ENCODE measurements at places on chromosomes 1 and 21.

GRCh38 chr1:45769261-45769932 is 18.9 kb upstream of the IPP start:
- DNase-seq, result no peak

- no peak for DNase-seq
These were observed at the start of gene RHBDL2 for GRCh38 chr1:38941527-38942019. TSS of gene RHBDL2 (minus strand) at chr1:38941830. CDS start at chr1:38919212, 22,618 bp downstream.

- DNase-seq, result no peak
These were observed 3.6 kb upstream of the PLEKHG5 start for GRCh38 chr1:6495041-6495441.

- DNase-seq, result no peak
These were observed 37.3 kb upstream of the ZC3H12A start for GRCh38 chr1:37437087-37437486.

DNA sequence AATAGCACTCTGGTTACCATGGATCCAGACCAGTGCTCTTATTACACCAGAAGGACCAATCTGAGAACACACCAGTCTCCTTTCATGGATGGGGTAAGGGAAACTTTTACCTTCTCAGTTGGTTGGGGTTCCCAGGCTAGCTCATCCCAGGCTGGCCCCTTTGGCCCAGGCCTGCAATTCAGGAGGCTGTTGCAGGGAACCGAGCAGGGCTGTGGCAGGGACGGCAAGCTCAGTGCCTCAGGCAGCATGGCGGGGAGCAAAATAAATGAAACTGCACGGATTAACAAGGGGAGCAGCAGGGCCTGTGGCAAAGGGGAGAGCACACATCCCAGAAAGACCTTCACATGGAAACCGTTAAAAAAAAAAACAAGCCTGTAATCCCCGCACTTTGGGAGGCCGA is 57.0 kb downstream of the DMRTB1 start:
- DNase-seq, result no peak

DNA sequence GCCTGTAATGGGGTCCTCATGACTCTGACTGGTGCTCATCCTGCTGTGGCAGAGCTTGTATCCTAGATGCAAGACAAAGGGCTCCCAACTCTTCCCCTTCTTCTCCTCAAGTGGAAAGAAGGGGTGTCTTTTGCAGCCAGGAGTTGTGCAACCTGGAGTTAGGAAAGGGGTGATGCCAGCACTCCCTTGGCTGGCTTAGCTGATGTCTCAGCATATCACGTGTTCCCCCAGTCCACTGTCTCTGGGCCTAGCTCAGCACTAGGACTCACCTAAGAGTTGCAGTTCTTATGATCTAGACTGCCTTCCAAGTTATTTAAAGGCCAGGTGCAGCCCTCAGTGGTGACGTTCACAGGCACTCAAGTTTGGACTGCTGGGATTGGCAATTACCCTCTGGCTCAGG is 146.2 kb upstream of the GORAB start:
- DNase-seq, result no peak

DNA sequence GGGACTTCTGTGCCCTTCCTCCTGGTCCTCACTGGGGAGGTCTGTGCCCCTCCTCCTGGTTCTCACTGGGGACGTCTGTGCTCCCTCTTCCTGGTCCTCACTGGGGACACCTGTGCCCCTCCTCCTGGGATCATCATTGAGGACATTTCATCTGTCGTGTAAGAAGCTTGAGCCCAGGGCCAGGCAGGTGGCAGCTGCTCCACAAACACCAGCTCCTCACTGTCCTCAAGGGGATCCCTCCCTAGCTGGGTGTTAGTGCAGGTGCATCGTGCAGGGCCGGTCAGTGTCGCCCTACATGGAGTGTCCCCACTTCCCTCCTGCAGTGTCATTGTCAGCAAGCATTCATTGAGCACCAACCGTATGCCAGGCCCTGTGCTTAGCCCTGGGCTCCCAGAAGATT is 312.7 kb downstream of the PTPRU start:
- DNase-seq, result no peak

DNA sequence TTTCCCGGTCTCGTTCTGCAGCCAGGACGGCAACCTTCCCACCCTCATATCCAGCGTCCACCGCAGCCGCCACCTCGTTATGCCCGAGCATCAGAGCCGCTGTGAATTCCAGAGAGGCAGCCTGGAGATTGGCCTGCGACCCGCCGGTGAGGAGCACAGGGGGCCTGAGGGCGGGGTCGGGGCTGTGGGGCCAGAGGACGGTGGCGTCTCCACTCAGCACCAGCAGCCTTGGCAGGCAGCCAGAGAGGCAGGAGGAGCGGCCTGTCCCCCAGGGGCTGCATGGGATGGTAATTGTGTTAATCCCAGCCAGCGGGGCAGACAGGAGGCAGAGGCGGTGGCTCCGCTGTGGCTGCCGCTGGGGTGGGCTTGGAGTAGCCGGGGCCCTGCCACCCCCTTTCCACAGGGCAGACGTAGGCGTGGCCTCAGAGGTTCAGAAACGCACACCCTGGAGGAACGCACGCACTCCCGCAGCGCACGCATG is 12.1 kb downstream of the SAMD11 start:
- no peak for DNase-seq

DNA sequence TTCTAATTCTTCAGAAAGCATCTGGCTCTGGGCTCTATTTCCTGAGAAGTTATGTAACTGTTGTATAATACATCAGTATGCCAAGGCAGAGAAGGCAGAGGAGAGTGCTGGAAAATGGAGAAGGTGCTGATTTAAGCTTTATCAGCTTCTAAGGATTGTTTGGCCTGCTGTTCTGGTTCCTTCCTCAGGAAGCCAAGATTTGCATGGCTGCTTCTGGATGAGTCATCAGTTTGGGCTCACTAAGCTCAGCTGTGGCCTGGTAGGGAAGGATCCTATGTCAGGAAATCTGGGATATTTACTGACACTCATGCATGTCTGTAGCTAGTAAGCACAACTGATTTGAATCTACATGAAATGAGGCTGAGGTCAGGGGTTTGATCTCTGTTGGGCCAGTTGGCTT is 73.2 kb upstream of the ADGRL4 start:
- DNase-seq, result no peak

DNA sequence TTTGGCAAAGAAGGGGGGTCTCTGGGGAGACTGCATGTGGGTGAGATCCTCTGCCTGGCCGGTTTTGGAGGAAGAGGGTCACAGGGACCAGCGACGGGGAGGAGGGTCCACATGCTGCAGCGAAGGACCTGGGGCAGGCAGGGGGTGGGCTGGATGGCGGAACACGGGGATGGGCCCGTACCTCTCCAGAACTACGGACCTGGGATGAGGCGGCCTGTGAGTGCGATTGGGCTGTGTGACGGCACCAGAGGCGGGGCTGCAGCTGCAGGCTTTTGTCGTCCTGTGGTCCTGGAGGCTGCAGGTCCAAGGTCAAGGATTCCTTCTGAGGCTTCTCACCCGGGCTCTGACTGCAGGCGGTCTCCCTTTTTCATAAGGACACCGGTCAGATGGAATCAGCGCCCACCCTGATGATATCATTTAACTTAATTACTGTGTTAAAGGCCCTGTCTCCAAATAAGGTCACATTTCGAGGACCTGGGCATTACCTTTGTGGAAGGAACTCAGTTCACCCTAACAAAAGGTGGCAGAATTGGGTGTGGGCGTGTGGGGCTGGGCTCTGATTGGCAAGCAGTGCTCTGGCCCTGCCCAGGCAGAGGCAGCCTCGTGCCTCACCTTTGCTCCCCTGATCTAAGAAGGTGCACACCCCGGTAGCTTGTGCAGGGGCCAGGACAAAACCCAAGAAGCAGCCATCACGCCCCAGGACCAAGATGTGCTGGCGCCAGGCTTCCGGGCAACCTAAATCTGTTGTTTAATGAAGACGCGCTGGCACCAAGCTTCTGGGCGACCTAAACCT is 60.0 kb upstream of the TRAPPC10 start:
- DNase-seq, result no peak

GRCh38 chr1:19532519-19532918 is 47.2 kb upstream of the CAPZB start:
- no peak for DNase-seq

- no peak for DNase-seq
These were observed 135.4 kb downstream of the NTNG1 start for GRCh38 chr1:107276247-107276646.

DNA sequence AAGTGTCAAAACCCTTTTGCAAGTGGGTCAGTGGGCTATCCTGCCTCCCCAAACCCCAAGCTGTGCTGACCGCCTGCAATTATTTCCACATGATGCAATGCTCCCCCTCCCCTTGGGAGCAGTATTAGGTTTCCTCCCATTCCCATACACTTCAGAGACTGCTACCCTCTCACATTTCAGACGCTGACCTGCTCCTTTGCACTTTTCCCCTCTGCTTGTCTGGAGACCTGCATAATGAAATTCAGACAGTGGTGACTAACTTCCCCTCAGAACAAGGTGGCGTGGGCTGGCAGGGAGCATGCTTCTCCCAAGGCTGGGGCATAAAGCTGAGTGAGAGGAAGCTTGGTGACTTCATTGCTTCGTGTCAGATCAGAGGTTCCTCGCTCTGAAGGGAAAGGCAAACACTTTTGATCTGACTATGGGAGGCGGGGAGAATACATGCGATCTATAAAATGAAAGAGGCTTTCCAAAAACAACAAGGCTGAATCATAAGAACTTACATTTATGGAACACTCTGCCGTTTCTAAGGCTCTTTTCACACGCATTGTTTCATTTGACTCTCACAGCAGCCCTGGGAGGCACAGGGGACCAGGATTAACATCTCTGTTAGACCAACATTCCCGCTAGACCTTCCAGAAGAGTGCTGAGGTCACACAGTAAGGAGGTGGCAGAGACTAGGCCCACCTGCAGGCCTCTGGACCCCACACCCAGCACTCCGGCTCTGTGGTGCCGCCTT is 27.5 kb upstream of the ROR1 start:
- no peak for DNase-seq

DNA sequence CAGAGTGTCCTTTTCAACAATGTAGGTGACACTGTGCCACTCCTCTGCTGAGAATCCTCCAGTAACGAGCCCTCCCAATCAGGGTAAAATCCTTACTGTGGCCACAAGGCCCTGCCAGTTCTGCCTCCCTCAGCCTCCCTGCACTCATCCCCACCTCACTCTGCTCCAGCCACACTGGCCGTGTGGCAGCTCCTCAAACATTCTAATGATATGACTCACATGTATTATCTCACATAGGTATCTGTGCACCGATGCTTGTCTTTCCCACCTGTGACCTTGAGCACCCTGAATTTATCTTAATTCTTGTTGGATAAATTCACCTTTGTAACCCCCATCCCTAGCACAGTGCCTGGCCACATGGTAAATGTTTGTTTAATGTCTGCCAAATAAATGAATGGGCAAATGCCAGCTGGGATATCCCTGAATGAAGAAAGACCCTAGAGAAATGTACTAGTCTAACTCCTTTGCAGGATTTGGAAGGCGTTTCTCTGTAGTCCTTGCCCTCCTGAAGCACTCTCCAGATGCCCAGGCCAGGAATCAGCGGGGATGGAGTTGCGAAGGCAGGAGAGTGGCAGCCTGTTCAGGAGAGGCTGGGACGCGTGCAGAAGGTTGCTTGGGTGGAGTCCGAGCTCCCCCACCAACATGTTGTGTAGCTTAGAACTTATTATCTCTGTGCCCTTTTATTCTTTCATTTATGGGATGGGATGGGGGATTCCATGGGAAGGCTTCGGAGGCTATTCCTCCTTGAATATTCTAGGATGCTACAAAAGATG is 106.0 kb downstream of the TMEM53 start:
- no peak for DNase-seq

GRCh38 chr1:184757406-184757805 is 2.7 kb upstream of the EDEM3 start:
- DNase-seq, result no peak

- no peak for DNase-seq
These were observed 7.1 kb downstream of the RNPEP start for GRCh38 chr1:201989354-201990128.

DNA sequence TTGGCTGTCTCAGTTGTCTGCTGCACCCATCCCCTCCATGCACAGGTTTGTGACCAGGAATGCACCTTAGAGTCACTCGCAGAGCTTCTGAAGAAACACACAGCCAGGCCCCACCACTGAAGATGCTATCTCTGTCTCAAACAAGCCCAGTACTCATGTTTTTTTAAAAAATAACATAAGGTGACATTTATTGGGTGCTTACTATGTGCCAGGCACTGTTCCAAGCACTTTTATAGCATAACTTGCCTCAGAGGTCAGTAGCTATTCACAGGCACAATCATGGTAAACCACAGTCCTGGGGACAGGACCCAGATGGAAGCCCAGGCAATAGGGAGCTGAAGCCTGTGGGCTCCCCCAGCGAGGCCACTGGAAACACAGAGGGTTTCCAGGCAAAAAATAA is 8.8 kb upstream of the ATP13A2 start:
- no peak for DNase-seq

- DNase-seq, result no peak
These were observed 6.9 kb downstream of the LMNA start for GRCh38 chr1:156121457-156121856.

GRCh38 chr1:177091040-177091439 is 73.5 kb downstream of the ASTN1 start:
- DNase-seq, result no peak

GRCh38 chr1:30588311-30589073 is 134.9 kb downstream of the MATN1 start:
- no peak for DNase-seq

- no peak for DNase-seq
These were observed 240.1 kb downstream of the NPHP4 start for GRCh38 chr1:5751833-5752745.

DNA sequence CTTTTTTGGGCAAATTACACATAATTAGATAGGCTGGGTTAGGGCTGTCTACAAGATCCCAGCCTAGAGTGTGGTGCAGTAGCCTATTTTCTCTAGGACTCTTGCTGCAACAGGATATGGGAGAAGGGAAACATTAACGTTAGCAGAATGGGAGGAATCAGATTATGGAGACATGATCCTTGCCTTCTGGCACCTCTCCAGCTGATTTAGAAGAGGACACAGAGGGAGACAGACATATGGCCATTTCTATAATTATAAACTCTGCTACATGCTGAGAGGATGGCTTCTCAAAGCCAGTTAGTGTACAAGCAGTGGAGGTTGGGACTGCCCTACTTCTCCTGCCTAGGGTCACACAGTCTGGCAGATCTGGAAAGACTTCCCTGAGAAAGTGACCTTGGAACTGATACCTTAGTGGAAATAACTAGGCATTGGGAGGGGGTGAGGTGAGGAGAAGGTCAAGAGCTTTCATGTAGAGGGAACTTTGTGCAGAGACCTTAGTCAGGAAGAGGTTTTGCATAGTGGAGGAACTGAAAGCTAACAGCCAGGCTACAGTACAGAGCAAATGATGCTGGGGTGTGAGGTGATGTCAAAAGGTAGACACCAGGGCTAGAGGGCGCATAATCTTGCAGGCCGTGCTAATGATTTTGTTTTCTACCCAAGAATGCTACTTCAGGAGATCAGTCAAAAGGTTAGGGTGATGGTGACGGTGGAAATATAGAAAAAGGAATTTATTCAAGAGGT is 1.2 kb upstream of the CD1D start:
- no peak for DNase-seq

- DNase-seq, result no peak
These were observed 244.6 kb upstream of the NEGR1 start for GRCh38 chr1:72526926-72527325.

Measured in activated CD8-positive, alpha-beta memory T cell treated with anti-CD3 and anti-CD28 coated beads for 4 hours (primary cell).